CD4-positive, alpha-beta memory T cell (primary cell): ENCODE measurements at places on chromosomes 2 and 18.
A peak's percentile ranks its signal among the peaks of the same experiment; 100 is the strongest.

- DNase-seq, result no peak
Measured at GRCh38 chr2:120502761-120503160, 156.8 kb downstream of the INHBB start.

DNA sequence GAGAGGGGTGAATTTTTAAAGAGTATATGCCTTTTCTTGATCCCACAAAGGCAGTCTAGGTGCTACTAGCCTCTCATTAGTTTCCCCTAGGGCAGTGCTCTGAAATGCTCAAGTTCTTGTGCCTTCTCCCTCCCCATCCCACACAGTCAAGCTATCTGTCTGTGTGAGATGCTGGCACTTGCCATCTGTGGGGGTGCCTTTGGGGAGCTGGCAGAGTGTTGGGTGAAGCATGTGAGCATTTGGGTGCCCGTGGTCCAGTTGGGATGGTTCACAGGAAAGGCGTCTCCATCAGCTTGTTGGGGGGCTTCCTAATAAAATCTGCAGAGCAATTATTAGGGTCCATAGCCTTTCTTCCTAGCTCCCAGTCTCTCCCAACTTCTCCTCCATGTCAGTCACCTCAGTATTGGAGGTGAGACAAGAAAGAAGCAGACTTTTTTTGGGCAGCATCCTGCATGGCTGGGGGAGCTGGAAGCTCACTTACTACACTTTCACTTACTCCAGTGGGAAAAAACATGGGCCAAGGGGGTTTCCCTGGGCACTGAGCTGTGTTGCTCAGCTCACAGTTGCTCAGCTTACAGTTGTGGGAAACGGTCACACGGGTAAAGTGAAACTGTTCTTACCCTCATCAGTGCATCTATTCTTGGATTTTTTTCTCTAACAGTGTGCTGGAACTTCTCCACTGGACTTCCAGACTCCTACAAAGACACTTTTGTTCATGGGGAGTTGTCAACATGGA is 29.3 kb downstream of the COLEC11 start:
- no peak for DNase-seq

DNA sequence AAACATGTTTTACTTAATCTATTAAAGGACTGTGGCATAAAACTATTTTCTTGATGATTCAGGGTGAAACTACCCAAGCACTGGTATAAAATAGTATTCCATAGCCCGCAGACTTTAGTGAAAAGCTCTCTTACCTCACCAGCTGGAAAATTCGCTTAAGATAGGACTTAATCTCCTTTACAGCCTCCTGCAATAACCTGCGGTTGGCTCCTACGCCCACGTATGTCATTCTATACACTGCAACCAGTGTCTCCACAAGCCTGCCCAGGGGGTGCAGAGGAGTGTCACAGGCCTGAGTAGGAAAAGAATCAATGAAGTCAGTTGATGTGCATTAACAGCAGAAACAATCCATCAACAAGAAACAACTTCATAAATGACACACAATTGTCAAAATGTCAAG is 11.3 kb upstream of the MPP4 start:
- no peak for DNase-seq

- DNase-seq, result no peak
Measured at GRCh38 chr2:48574353-48575287, 43.0 kb upstream of the GTF2A1L start.

DNA sequence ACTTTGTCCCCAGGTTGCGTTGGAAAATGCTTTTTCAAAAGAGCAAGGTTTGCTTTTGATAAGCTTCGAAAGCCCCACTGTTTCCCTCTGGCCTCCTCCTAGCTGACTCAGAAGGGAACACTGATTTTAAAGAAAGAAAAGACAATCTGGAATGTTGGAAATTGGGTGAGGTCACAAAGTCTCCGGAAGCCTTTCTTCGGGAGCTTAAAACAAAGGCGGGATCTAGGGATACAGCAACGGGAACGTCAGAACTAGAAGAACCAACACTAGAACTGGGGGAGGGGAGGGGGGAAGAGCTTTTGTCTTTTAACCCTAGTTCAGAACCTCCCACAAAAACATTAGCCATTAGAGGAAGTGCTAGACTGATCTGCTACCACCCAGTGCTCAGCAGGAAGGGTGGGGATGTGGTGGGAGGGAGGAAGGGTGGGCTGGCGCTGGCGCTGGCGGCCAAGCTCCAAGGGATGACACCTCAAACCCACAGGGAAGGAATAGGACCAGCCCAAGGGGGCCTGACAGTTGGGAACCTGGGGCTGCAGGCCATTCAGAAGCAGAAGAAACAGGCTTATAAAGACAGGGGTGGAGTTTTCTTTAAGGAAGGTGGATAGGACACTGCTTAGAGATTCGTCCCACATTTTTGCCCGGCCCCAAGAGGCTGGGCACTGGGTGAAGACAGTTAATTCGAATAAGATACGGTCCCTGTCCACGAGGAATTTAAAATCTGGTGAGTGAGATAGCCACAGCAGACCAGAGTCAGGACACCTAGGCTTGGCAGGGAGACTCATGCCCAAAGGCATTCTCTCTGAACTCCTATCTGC is 1.7 kb downstream of the TMSB10 start:
- peak; percentile 65 for DNase-seq

DNA sequence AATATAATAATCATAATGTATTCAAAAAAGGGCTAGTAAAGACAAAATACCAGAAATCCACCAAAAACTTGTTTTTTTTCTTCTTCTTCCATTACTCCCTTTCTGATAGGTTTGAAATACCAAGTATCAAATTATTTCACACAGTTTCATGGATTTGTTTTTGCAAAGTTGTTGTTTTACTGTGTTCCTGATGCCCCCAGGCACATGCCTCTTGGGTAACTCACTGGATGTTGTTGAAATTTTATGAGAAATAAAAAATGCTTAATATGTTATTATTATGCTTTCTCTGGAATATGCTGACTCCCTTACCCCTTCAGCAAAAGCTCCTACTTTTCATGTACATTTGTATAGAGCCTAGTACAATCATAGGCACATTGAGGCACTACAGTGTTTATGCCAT is 419.6 kb downstream of the NRXN1 start:
- DNase-seq, result no peak

DNA sequence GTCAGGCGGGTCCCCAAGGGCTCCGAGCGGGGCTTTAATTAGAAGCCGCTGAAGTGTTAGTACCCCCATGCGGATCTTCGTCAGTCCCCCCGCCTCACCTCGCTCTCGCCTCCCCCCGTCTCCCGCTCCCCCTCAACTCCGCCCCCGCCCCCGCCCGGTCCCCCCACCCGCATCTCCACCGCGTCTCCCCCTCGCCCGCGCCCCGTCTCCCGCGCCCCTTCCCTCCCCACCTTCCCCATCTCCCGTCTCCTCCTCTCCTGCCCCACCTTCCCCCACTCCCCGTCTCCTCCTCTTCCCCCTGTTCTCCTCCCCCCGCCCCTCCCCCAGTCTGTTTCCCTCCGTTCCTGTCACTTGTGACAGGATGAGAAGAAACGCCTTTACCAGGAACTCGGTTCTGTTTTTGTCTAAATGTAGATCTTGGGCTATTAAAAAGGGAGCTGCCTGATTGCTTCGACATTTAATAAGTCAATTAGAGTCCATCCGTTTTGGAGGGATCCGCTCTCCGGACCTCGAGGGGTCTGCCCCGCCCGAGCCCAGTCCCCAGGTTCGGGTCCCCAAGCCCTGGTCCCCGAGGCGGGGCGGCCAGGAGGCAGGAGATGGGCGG is 969 bp upstream of the ALKAL2 start:
- DNase-seq, result no peak

DNA sequence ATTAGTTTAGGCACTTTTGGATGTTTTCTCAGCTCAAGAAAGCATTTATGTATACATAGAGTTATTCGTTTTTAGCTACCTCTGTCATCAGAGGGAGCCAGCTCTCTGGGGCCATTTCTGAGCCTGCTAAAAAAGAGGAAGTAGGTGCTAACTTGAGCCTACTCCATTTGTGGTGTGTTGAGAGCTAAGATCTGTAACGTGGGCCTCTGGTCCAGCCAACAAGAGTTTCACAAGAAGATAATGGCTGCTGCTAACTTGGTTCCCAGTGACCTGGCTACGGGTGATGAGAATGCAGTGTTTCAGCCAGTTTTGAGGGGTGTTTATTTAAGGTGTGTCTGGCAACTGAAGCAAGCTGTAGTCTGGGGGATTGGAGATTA is 182.5 kb downstream of the PRKCE start:
- DNase-seq, result no peak

- no peak for DNase-seq
Measured at GRCh38 chr2:59395119-59395518, 1154.0 kb upstream of the FANCL start.

- DNase-seq, result no peak
Measured at GRCh38 chr2:224927011-224927410, 115.3 kb downstream of the DOCK10 start.

GRCh38 chr2:188773075-188773474 is 201.1 kb upstream of the COL3A1 start:
- no peak for DNase-seq

DNA sequence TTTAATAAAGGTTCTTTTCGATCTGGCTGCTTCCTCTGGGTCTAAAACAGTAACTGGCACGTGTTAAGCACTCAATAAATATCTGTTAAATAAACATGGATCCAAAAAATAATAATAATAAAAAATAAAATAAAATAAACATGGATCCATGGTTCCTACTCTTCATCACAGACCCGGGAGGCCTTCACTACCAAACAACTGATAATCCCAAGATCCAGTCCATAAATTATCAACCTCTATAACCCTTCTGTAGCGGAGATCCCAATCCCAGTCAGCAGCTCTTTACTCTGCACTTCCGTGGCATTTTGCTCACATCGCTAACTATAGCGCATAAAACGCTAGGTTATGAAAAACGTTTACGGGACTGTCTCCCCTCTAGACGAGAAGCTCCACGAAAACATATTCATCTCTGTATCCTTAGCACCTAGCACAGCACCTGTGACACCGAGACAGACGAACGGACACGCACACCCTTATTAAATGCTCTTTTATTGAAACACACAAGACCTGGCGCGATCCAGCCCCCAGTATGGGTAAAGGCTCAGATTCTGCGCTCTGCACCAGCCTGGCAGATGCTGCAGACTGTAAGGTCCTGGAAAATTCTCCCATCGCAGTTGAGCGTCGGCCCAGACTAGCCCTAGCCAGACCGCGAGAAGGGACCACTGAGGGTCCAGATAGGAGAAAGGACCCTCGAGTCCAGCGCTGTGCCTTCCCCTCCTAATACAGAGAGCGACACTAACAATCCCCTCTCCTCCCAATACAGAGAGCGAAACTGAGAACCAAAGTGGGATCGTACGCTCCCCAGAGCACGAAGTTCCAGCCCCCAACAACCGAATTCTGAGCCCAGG is 770 bp downstream of the NBAS start:
- DNase-seq, result peak; percentile 13

- no peak for DNase-seq
Measured at GRCh38 chr2:54417577-54417976, 38.5 kb upstream of the SPTBN1 start.
